ENCODE measurements at places on chromosomes 7 and 10.

DNA sequence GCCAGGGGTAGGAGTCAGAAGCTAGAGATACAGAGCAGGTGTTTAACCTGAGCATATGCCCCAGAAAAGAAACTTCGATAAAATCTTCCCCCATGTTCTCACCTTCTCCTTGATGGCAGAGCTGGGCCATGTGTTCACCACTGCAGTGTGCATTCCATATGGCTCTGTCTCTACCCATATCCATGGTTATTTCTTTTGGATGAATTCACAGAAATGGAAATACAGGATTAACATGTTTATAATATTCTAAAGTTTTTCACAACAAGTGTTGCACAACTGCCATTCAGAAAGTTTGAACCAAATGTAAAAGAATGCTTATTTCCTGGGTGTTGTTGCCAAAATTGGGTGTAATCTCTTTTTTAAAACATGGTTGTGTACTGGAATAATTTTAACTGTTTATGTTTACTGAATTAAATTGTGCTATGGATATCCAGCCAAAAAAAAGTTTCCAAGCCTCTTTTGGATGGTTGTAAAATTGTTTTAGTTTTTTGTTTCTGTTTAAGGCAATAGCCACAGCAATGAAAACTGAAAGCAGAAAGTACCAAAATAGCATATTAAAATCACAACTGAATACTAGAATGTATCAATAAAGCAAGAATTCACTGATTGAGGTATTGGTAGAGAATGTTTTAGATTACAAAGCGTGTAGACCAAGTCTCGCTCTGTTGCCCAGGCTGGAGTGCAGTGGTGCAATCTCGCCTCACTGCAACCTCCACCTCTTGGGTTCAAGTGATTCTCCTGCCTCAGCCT is 19.9 kb upstream of the CCNY start:
- no peak for DNase-seq

- peak; percentile 12 for DNase-seq
Measured at GRCh38 chr10:123017421-123018165, 8.8 kb downstream of the ACADSB start.

DNA sequence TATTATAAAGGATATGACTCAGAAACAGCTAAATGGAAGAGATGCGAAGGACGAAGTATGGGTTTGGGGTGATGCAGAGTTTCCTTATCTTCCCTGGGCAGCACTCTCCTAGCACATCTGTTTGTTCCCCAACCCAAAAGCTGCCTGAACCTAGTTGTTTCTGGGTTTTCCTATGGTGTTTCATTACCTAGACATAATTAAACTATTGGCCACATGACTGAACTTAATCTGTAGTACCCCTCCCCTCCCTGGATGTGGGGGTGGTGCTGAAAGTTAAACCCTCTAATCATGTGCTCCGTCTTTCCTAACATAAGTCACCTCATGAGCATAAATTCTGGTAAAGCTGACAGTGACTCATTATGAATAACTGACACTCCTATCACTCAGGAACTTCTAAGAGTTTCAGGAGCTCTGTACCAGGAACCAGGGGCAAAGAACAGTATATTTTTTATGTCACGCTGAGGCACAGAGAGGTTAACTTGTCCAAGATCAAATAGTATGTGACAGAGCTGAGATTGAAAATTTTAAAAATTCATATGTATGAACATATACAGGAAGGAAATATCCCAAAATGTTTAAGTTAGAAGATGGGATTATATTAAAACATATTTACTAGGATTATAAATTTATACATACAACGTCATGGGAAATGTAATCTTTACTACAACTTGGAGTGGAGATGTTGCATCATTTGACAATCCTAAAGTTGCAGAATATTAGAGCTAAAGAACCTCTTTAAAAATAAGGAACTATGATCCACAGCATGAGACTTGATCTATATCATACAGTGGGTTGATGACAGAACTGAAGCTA is 4.8 kb downstream of the STRIP2 start:
- DNase-seq = peak; percentile 74

DNA sequence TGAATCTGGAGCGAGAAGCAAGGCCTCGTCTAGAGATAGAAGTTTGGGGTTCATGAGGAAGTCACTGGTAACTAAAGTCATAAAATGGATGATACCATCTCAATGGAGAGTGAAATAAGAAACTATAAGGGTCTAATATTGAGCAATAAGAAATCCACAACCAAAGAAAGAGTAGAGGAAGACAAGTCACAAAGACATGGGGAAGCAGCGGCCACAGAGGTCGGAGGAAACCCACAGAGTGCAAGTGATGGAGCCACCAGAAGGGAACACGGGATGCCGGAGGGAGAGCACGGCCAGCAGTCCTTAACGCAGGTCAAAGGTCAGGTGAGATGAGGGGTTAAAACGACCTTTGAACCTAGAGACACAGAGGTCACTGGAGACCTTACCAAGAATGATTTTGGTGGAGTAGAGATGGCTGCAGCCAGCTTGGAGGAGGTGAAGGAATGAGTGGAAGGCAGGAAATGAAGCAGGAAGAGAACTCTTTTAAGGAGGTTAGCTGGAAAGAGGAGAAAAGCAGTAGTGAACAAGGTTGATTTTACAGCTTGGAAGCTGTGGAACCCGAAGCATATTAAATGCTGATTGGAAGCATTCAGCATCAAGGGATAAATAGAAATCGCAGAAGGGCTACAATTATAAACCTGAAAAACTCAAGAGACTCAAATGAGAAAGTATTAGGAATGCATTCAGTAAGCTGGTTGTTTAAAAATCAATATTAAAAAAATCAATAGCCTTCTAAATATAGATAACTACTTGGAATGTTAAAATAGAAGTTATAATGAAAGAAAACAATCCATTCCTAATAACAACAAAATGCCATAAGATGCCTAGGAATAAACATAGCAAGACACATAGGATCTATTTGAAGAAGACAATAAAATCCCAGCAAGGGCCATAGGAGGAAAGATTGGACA is 93.7 kb downstream of the SVOPL start:
- DNase-seq = no peak

DNA sequence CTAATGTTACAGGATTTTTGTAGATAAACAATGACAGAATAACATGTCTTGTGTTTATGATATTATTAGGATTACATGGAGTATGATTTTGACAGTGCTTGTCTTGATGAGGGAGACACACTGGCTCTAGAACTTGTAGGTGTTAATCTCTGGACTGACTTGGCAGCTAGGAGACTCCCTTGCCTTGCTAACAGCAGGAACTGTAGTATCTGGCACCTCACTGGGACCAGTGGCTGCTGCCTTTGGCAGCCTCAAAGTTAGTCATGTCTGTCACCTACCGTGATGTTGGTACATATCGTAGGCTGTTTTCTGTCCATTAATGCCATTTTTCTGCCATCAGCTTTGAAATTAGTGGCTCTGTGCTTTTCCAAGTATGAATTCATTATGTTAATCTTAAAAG is 261.5 kb downstream of the CDK14 start:
- DNase-seq = no peak

GRCh38 chr10:5816170-5816569 is 2.9 kb upstream of the GDI2 start:
- DNase-seq = no peak

- no peak for DNase-seq
Measured at GRCh38 chr7:44776211-44776610, 20.3 kb upstream of the PPIA start.

- DNase-seq = no peak
Measured at GRCh38 chr10:71234004-71234894, 21.9 kb downstream of the UNC5B start.

- no peak for DNase-seq
Measured at GRCh38 chr10:95480102-95480900, 80.9 kb downstream of the SORBS1 start.

- no peak for DNase-seq
Measured at GRCh38 chr7:99806839-99807478, 20.9 kb upstream of the CYP3A43 start.

DNA sequence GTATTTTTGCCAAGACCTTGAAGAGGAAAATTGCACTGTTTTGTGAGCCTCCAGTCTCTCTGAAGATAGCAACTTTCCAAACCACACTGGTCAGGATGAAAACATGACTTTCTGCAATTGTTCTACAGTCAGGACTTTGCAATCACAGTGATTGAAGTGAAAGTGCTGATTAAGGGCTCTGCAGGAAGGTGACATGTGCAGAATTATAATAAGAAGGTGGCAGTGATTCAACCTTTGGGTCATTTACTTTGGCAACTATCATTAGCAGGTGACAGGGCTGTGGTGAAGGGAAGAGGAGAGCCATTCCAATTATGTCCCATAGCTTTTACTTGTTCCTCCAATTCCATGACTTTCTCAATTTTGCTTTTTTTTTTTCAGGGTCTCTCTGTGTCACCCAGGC is 350.0 kb upstream of the FZD8 start:
- DNase-seq = no peak

GRCh38 chr7:90774706-90775105 is 178.6 kb downstream of the CDK14 start:
- DNase-seq = no peak

DNA sequence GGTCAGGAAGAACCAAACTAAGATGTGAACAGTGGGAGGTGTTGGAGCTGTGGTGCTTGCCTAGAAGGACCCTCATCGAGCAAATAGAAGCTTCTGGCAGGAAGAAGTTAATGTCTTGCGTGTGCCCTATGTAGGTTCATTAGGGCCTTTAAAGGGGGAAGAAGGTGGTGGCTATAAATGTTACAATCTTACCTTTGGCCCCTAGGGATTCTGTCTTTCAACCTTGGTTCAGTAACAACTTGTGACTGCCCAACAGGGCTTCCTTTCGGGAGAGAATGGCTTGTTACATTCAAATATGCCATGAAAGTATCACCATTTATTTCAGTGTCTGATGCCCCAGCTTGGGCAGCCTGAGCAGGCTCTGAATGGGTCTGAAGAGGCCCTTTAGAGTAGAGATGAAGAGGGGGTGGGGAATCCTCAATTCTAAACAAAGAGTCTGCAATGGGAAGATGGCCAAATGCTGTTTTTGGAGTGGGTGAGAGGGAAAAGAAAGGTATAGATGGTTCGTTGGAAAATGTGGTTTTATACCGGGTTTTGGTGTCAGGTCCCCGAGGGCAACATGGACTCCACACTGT is 108.0 kb downstream of the TCF7L2 start:
- no peak for DNase-seq

- DNase-seq = no peak
Measured at GRCh38 chr7:37674531-37674930, 9.0 kb upstream of the GPR141 start.

- peak; percentile 26 for DNase-seq
Measured at GRCh38 chr7:23410446-23411183, 59.7 kb downstream of the IGF2BP3 start.

DNA sequence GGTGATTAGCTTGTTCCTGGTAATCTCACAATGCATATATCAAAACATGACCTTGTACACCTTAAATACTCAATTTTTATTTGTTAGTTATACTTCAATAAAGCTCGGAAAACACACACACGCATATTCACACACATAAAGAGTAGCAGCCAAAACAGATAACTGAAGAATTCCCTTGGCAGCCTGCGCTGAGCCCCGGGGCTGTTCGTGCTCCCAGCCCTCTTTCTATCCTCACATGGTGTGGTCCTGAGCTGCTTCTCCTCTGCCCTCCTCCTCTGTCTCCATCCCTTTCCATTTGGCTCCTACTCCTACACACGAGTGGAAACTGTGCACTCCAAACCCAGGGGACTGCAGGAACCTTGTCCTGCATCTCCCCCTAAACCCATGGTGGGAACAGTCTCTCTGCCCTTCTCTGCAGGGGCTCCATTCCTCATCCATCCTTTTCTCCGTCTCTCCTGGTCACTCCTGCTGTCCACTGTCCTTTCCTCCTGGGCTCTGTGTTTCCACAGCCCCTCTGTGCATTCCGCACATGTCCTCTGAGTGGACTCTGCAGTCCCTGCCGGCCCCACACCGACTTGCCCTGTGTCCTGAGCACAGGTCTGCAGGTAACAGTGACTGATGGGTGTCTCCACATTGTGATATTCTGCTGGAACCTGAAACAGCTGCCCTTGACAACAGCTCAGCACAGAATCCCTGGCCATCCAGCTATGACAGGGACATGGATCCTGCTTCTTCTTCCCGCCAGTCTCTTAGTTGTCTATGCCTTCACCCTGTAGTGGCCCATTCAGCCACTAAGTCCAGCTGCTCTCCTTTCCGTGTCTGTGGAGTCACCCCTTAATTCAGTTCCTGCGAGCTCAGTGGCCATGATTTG is 216.8 kb upstream of the ZNF32 start:
- no peak for DNase-seq

GRCh38 chr7:23273141-23273599 is 26.0 kb upstream of the MALSU1 start:
- DNase-seq = peak; percentile 83

DNA sequence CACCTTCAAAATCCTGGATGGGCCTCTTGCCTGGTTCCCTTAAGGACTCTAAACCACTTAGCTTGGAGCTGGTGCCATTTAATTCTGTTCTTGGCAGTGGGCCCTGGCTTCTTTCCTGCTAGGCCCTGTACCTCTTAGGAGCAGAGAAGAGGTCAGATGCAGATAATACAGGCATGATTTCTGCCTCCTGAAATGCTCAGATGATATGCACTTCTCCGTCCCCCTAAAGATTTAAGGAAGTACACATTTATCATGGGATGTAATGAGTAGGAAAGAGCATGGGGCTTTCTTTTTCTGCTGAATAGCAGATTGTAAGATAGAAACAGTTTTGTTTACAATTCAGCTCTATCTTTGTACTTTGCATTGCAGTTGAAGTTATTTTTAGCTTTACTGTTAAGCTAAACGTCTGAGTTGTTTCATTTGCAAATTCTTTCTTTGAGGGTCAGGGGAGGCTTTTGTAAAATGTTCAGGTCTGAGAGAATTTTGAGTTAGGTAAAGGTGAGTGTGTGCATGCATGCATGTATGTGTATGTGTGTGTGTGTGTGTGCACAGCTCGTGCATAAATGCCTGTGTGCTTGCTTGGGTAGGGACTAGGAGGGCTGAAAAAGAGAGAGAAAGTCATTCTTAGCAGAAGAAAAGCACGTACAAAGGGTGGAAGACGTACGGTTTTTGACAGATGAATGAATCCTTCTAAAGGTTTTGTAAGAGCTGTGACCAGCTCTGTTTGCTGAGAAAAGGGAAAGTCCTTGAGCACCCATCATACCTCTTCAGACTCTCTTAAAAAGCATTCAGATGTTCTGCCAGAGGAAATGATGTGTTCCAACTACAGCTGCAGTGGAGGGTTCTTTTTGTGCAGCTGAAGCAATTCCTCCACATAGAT is 364.2 kb downstream of the AUTS2 start:
- DNase-seq = no peak

DNA sequence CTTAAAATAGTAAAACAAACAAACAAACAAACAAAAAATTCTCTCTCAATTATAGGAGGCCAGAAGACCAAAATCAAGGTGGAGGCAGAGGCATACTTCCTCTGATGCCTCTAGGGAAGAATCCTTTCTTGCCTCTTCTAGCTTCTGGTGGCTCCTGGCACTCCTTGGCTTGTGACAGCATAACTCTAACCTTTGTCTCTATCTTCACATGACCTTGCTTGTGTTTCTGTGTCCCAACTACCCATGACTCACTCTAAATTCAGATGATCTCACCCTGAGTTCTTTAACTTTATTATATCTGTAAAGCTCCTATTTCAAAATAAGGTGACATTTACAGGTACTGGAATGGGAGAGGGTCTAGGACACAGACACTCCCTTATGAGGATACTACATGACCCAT is 88.3 kb upstream of the ANTXRL start:
- DNase-seq = no peak
